Activated CD8-positive, alpha-beta memory T cell treated with anti-CD3 and anti-CD28 coated beads, Interleukin-2, amount 50 U/mL, for 4 hours (primary cell): ENCODE measurements at places on chromosomes 5 and 9.

- no peak for DNase-seq
These were observed 18.1 kb downstream of the MYMK start for GRCh38 chr9:133506653-133507038.

GRCh38 chr5:158861366-158861765 is 238.3 kb downstream of the EBF1 start:
- no peak for DNase-seq

DNA sequence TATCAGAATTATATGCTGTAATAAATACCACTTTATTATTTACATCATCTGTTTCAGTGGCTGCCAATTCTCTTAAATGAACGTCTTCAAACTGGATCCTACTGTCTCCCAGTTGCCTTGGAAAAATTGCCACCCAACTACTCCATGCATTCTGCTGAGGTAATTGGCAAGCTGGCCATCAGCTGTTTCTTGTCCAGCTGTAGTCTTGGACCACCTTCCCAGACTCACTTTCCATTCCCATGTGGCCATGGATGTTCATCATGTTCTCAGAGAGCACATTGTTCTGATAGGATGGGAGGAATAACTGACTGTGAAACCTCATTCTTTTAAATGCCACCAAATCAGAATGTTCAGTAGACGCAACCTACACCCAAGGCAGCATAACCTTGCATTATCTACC is 157.5 kb downstream of the DOCK8 start:
- no peak for DNase-seq

DNA sequence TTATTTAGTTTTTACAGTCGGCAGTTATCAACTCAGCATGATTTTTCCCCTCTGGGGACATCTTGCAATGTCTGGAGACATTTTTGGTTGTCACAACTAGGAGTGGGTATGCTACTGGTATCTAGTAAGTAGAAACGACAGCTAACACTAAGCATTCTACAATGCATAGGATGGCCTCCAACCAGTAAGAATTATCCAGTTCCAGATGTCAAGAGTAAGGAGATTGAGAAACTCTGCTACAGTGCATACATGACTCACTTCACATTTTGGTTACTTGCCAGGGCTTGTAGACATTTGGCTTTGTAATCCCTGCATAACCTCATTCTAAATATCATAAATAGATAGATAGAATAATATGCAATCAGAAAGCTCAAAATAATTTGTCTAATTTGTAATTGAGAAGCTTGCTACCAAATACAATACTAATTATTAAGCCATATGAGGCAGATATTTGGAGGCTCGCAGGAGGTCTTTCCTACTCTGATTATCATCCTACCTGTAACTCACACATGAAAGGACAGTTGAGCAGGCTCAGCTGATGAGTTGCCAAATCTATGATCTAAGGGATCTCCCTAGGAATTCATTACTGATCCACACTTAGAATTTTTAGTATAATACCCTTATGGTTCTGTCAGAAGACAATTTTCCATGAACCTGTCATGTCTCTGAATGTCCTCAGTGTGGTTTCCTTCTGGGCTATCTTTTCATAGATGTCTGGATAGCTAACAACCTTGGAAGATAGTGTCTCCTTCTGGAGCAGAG is 346.9 kb upstream of the TLE4 start:
- no peak for DNase-seq

DNA sequence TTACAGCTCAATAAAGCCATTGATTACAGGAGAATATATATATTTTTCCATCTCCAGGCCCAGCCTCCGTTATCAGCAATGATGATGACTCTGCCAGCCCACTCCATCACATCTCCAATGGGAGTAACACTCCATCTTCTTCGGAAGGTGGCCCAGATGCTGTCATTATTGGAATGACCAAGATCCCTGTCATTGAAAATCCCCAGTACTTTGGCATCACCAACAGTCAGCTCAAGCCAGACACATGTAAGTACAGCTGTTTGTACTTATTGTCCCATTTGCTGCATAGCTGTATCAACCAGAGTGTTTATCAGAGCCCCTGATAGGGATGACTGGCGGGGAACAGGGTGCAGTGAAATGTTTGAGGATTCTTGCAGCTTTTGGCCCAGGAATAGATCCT is 197.7 kb downstream of the NTRK2 start:
- DNase-seq, result no peak

GRCh38 chr9:33379666-33380389 is 22.5 kb downstream of the AQP7 start:
- DNase-seq, result no peak

DNA sequence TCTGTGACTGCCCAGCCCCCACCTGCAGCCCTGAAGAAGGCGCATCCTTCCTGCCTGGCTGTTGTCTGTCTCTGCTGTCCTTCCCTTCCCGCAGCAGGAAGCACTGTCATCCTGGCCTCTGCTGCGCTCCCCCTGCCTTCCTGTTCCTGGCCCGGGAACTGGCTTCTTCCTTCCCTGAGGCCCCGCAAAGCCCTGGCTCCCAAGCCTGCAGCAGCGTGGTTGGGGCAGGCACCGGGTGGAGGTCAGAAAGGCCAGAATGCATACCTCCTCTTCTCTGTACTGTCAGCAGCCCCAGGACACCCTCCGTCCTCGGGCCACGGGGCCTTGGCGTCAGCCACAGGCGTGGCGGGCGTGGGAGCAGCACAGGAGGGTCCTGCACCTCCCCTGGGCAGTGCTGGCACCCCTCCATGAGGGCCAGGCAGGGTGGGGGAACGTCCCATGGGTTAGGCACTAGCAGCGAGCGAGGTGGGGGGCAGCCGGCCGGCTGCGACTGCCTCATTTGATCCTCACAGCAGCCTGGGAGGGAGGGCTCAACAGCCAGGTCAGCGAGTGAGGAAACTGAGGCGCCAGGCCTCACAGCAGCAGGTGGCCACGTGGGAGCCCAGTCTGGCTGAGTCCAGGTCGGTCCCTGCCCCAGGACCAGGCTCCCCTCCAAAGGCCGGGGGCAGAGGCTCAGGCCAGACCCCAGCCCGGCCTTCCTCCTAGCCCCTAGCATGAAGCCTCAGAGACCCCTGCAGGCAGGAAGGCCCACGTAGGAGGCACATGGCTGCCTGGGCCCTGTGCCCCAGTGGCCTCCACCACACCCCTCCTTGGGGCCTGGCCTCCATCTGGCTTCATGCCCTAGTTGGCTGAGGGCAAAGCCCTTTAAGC is 9.4 kb downstream of the FLT4 start:
- no peak for DNase-seq

GRCh38 chr5:173281910-173282309 is 46.3 kb downstream of the STC2 start:
- DNase-seq, result no peak

DNA sequence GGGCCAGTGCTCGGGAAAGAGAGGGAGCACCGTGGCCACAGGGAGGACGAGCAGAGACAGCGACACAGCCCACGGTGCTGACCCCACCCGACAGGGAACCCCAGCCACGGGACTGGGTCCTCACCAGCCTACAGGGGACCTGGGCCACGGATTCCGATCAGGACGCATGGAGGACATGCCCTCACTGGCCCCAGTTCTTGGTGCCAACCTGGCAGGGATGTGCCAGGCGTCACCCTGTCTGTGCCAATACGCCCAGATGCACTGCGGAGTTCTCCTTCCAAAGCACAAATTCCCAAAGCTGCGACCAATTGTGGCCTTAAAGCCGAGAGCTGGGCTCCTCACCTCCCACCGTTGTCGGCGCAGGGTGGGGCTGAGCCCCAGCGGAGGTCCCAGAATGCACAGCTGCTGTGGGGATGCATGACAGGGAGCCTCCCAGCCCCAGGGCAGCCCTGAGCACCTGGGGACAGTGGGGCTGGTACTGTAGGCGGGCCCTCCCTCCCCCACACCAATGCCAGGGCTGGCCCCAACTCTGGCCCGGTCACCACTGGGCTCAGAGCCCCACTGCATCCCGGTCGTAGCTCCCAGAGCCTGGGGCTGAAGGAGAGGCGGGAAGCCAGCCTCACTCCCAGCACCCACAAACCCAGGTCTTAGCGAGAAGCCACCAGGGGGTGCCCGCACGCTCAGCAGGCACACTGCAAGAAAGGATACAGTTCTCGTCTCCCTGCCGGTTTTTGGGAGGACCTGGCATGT is 44.2 kb downstream of the NKD2 start:
- DNase-seq, result no peak

DNA sequence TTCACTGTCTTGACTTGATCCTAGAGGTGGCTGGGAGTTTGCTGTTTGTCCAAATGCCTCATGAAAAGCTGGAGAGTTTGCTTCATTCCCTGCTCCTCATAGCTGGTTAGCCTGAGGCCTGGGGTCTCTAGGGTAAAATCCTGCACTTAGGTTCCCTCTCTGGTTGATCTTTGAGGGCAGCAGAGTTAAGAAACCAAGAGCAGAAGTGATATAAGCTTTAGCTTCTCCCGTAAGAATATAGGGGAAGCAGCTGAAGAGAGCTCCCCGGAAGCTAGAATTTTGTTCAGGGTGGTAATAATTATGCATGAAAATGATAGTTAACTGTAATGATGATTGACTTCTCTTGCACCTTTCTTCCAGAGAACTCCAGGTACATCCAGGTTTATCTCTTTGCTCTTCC is 1.4 kb downstream of the FAM53C start:
- DNase-seq, result no peak

GRCh38 chr9:77417566-77417965 is 230.6 kb downstream of the GNA14 start:
- no peak for DNase-seq

- DNase-seq, result no peak
These were observed 18.0 kb upstream of the GABBR2 start for GRCh38 chr9:98726735-98727134.

DNA sequence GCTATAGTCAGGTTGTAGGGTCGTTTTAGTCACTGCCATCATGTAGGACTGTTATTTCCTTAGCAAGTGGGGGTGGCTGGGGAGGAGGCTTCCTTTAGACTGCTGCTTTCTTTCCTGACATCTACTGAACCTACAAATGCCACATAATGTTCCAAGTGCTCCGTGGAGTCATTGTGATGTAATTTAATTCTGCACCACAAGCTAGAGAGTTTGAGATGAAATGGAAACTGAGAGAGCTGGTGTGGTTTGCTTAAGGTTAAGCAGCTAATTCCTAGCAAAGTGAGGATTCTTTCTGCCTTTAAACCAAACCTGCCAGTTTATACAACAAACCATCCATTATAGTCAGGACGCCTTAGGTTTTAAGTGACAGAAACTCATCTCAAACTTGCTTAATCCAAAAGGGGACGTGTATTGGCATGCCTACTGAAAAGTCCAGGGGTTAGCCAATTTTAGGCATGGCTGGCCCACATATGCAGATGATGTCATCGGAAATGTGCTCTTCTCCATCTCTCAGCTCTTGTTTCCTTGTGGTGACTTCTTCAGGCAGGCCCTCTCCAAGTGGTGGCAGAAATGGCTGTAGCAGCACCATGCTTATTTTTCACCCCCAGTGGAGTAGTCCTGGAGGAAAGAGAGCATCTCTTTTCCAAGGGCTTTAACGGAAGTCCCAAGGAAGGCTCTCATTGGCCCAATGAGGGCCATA is 30.5 kb downstream of the ZNF618 start:
- no peak for DNase-seq

DNA sequence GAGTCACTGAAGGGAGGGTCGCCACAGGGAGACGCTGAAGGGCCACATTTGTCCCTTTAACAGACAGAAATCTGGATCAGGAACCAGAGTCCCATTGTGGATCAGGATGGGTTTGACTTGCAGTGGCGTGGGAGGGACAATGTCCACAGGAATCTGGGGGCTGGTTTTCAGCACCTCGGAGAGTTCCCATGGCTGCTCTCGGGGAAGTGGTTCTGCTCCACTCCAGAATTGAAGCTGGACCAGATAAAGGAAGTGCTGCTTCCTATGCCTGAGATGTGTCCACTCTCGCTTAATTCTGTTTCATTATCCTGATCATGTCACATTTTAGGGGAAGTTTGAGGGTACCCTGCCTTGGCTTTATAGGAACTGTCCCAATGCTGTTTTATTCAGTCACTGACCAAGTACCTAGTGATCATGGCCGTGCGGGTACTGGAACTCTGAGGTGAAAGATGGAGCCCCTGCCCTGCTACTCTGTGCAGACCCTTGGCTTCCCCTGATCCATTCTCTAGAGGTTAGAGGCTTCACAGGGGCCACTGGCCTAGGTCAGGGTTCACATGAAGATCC is 28.7 kb downstream of the ENHO start:
- no peak for DNase-seq
